T-helper 1 cell (primary cell): ENCODE measurements at places on chromosomes 12 and 14.

GRCh38 chr14:23641180-23641914, 5.2 kb downstream of the DHRS2 start:
- no peak for DNase-seq

DNA sequence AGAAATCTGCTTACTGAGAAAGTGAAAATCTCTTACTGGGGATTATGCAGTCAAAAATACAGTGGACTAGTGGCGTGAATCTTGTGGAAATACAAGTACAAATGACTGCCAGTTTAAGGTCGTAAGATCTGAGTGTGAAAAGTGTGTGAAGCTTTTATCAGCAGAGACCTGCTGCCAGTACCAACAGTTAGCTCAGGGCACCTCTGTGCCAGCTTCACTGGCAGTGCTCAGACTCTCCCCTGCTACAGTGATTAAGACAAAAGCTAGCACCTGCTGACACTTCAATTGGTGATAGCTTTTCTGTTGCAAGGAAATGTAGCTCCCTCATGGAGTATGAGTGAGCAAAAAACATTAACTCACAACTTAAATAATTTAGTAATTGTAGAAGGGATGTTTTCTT, 185.1 kb downstream of the ANO6 start:
- no peak for DNase-seq

DNA sequence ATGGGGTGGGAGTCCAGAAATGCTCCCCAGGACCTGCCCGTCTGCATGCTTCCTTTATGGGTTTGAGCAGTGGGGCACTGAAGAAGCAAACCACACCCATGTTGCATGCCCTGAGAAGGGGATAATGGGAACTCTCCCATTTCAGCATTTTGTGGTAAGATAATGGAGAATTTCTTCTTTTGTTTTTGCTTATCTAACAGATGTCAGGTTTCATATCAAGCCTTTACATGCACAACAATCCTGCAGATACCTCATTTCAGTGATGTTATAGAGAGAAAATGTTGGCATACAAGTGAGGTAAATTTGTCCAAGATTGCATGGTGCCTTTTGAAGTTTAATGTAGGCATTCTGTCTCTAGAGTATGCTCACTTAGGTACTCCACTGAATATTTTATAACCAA, 177.0 kb downstream of the ALX1 start:
- DNase-seq: no peak

DNA sequence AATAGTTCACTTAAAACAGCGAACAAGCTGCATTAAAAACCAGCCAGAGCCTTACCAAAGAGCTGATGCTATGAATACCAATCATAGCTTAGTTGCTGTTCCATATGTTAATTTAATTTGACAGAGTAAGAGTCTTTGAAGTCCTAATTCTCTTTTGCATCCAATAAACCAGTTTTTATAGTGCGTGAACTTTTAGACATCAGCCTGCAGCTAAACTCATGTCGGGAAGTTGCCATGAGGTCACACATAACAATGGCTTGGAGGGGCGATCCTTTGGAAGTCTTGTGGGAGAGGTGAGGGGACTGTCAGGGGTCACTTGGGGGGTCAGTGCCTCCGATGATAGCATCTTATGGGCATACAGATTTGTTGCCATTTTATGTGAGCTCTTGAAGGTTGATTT, 81.7 kb downstream of the HMGA2 start:
- no peak for DNase-seq

DNA sequence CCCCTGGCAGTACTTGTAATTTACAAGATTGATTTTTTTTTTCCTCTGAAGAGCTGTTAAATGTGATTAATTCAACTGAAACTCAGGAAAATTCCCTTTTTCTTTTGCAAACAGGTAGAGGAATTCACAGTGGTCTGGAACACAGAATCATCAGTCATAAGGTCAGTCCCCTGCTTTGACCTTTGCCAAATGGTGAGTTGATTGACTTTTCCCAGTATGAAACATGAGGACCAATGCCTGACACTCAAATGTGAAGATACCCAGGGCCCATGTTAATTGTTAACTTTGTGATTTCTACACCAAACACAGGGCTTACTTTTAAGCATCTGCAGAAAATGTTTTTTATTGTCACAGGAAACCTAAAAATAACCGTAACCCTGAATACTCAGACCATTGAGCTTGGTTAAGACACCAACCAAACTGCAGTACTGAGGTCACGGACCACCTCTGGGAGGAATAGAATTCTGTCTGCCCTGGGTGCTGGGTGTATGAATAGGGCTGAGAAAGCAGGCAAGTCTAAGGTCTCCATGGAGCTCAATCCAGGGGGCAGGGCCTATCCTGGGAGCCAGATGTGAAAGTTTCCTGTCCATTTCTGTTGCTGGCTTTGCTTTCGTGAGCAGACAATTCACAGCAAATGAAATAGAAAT, 192.4 kb downstream of the TMX1 start:
- no peak for DNase-seq

DNA sequence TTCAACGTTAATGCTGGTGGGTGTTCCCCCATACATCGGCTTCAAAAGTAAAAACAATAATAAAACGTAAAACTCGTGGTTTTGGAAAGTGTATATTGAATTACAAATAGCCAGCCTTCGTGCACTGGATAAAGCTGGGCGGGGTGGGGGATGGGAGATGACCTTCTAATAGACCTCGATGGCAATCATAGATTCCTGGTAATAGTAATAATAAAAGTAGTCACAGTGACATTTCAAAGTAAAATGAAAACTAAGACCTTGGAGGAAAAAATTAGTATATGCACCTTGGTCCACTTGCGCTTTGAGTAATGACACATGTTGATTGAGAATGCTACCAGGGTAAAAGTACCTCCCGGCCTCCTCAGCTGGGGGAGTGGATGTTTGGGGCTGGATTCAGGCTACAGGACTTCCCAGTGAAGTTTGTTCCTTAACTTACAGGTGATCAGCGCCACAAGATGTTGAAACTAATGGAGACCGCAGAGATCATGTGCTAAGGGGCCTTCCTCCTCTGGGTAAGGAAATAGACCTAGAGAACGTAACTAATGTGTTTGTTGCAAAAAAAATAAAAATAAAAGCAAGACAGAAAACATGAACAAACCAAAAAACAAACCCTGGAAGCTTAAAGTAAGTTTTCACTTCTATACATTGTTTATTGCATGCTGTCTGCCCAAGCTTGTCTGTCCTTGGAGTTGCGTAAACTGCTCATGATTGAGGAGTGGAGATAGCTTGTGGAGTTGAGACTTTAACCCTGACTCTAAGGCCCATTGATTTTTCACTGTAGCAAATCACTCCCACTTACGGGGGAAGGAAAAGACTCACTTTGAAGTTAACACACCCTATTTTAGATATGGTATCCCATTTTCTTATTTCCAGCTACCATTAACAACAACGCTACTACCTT, 907 bp upstream of the LRIG3 start:
- DNase-seq: no peak

- peak; percentile 45 for DNase-seq
Observed at GRCh38 chr12:64890873-64891468, 66.5 kb downstream of the TBC1D30 start.

GRCh38 chr12:124004233-124004875, 31.3 kb downstream of the ZNF664 start:
- DNase-seq: no peak

- no peak for DNase-seq
Observed at GRCh38 chr14:29654901-29655550, 272.6 kb downstream of the PRKD1 start.

DNA sequence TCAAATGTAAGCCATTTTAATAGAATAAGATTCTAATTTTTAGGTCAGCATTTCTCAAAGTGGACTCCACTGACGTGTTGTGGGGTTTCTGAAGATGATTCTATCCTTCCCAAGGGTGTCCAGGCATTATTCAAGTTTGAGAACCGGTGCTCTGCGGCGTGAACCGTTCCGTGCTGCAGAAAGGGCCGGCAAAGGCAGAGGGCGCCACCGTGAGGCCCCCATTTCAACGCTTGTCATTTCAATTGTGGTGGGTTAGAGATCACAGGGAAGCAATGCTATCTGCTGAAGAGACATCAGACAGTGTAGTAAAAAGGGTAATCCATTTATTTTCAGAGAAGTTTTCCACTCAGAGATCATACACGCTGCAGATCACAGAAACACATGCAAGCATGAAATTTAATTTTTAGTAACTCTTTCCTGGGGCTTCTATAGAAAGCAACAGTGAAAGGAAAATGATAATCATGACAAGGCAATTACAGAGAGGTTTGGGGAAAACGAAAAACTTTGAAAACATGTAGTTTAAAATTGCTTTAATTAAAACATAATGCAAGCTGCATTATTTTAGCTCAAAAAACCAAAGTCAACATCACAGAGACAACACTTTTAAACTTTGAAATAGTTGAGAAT, 201.7 kb downstream of the EXOC5 start:
- no peak for DNase-seq

DNA sequence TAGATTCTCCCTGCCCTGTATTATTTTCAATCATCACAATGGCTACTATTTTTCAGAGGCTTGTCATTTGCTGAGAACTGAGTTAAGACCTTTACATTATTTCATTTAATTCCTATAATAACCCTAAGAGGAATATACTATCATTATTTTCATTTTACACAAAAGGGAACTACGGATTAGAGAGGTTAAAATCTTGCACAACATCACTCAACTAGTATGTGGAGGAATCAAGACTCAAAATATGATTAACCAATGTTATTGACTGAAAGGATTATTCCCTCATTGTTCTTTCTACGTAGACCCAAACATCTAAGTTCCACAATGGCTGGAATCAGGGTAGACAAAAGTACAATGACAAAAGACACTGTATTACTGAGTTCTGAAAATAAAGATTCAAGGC, 45.0 kb downstream of the GPR65 start:
- no peak for DNase-seq

GRCh38 chr12:124179936-124180607, 114.8 kb upstream of the RFLNA start:
- DNase-seq: no peak

- DNase-seq: no peak
Observed at GRCh38 chr12:60394665-60395064, 798.8 kb downstream of the SLC16A7 start.

DNA sequence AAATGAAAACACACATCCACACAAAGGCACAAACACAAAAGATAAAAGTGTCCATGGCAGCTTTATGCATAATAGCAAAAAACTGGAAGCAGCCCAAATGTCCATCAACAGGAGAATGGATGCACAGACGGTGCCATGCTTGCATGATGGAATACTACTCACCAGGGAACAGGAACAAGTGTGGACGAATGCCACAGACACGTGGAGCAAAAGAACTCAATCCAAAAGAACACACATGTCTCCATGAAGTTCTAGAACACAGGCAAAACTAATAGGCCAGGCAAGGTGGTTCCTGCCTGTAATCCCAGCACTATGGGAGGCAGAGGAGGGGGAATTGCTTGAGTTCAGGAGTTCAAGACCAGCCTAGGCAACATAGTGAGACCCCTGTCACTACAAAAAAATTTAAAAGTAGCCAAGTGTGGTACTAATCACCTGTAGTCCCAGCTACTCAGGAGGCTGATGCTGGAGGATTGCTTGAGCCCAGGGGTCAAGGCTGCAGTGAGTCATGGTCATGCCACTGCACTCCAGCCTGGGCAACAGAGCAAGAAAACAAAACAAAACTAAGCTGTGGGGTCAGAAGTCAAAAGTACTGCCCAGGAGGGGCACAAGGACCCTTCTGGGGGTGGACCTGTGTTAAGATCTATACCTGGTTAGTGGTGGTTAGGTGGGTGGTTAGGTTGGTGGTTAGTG, 7.3 kb upstream of the TMEM119 start:
- no peak for DNase-seq

- no peak for DNase-seq
Observed at GRCh38 chr14:105199093-105199492, 18.0 kb upstream of the NUDT14 start.

- no peak for DNase-seq
Observed at GRCh38 chr14:54686219-54686870, 119.4 kb downstream of the SAMD4A start.

- DNase-seq: no peak
Observed at GRCh38 chr12:26868447-26869103, 35.6 kb upstream of the ITPR2 start.

DNA sequence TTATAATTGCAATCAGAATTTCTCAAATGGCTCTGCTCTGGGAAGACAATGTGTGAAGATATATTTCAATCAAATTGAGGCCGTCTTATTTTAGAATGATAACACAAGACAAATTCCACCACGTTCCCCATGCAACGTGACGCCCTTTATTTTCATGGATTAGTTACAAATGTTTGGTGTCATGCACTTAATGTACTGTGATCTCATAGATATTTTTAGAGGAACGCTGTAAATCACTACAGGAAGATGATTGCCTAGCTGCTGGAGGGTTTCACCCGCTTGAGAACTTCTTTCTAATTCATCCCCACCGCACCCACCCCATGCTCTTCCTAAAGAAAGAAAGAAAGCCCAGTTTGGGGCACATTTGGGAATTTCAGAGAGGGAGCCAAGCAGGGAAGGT, 117.2 kb downstream of the PLXNC1 start:
- DNase-seq: no peak

GRCh38 chr12:100724071-100724470, 70.5 kb upstream of the ANO4 start:
- no peak for DNase-seq

DNA sequence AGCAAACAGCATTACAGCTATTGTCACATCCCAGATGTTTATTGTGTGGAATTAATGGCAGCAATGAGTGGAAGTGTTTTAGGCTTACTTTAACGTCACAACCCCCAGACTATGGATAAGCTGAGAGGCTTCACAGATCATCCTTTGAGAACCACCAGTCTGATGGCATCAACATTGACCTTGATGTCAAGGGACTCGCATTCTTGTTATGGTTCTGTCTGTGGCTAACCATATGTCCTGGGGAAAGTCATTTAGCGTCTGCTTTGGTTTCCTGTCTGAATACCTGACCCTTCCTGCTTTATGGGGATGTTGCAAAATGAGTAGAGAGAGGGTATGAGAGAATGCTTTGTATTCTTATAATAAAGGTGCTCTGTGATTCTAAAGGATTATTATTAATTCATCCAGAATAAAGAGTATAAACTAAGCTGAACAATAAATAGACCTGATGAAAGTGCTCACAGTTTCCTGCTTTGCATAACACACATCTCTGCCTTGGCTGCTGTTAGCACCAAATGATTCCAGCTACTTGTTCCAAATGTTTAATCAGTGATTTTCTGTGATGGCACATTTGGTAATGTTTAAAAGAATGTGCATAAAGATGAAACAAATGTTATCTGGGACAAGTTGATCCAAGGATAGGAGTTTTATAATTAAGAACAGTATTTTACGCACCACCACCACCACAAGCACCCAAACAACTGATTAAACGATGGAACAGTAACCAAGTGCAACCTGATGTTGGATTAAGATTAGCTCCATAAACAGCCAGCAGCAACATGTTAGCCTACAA, 116.9 kb upstream of the LRIG3 start:
- no peak for DNase-seq

DNA sequence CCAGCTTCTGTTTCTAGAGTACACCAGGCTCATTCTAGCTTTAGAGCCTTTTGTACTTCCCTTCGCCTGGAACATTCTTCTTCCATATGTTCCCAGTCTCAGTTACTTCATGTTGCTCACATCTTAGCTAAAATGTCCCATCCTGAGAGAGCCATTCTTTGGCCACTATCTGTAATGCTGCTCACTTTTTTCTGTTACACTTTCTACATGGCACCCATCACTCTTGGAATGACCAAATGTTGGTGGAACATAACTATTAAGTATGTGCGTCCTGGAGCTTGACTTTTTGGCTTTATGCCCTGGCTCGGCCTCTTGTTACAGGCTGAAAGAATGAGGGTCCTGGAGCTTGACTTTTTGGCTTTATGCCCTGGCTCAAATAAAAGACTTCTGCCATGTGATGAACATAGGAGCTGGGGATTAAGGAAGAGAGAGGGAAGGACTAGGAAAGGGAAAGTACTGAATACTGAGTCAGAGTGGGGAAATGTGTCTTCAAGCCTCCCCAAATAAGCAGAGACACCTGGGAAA, 442.9 kb upstream of the ATP2B1 start:
- DNase-seq: no peak

GRCh38 chr14:91599994-91600393, 89.9 kb upstream of the PPP4R3A start:
- no peak for DNase-seq
